ENCODE measurements at places on chromosomes 1 and 21. TPM values are rescaled to one million over a fixed set of nuclear protein-coding genes. Genes with fewer than 3 reads are reported as not detected.

RBM11 gene
- total RNA-seq, result 2.3 TPM

SUSD4 gene
- total RNA-seq, result 0.43 TPM

PKLR gene
- total RNA-seq, result not detected

CCDC185 gene
- not detected for total RNA-seq

DNA sequence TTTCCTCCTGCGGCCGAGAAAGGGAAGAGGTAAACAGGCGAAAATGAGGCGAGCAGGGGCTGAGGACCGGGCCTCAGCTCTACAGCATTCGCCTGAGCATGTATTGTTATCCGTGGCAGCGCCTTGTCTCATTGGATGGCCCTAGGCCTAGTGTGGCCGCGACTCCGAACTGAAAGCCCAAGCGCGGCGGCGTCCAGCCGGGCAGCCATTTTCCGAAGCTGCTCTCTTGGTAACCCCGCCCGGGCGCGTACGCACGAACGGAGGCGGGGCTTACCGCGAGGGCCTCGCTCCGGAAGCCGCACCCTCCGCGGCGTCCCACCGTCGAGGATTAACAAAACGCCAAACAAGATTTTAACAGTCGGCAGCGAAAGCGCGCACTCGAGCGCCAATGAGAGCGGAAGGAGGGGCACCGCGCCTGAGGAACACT is 797 bp upstream of the USP1 start:
- no peaks in the 10 kb centered on the region for H3K27me3 ChIP-seq
- peak overlapping the region; percentile 92 for H3K4me3 ChIP-seq
- peak overlapping the region; percentile 99 for H3K27ac ChIP-seq
- peaks cover 18% of the 10 kb centered on the region for H3K4me1 ChIP-seq
- DNase-seq, result no peak

GRCh38 chr1:233261206-233261605 is 34.3 kb downstream of the PCNX2 start:
- peaks cover 12% of the 10 kb centered on the region for H3K4me1 ChIP-seq
- no peak for DNase-seq
- H3K36me3 ChIP-seq, result peaks cover 34% of the 10 kb centered on the region
- no peaks in the 10 kb centered on the region for H3K27me3 ChIP-seq

GRCh38 chr1:5267603-5268235 is 613.3 kb downstream of the AJAP1 start:
- H3K36me3 ChIP-seq, result no peaks in the 10 kb centered on the region
- no peak for DNase-seq
- H3K27ac ChIP-seq, result no peak overlapping the region
- no peak overlapping the region for H3K4me3 ChIP-seq
- no peaks in the 10 kb centered on the region for H3K4me1 ChIP-seq

DNA sequence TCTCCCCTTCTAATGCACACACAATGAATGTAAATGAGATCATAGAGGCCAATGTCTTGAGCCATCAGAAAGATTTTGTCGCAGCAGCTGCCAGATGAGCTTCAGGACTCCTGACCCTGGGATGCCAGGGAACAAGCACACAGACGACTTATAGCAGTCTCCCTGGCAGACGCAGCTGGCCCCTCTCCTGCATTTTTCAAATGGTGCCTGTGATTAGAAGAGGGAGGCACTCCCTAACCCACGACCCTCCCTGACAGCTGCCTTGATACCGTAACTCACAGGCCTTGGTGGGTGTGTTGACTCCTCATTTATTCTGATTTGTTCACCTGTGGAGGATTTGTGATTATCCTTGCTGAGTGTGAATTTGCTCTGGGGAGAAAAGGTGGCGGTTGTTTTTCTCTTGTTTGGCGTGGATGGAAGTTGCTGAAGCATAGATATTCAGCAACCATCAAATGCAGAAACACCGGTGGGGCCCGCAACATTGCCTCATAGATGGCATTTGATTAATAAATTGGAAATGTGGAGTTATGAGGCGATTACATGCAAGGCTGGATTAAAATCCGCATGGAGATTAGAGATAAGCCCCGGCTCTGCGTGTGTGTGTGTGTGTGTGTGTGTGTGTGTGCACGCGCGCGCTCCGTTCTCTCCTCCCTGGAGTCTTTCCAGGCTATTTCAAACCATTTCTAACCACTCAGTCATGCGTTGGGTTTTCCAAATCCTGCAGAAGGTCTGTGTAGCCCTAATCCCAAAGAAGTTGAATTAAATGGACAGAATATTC is 2.1 kb upstream of the RD3 start:
- no peak for DNase-seq
- H3K4me1 ChIP-seq, result peaks cover 4% of the 10 kb centered on the region
- H3K27ac ChIP-seq, result no peak overlapping the region
- no peak overlapping the region for H3K4me3 ChIP-seq

DNA sequence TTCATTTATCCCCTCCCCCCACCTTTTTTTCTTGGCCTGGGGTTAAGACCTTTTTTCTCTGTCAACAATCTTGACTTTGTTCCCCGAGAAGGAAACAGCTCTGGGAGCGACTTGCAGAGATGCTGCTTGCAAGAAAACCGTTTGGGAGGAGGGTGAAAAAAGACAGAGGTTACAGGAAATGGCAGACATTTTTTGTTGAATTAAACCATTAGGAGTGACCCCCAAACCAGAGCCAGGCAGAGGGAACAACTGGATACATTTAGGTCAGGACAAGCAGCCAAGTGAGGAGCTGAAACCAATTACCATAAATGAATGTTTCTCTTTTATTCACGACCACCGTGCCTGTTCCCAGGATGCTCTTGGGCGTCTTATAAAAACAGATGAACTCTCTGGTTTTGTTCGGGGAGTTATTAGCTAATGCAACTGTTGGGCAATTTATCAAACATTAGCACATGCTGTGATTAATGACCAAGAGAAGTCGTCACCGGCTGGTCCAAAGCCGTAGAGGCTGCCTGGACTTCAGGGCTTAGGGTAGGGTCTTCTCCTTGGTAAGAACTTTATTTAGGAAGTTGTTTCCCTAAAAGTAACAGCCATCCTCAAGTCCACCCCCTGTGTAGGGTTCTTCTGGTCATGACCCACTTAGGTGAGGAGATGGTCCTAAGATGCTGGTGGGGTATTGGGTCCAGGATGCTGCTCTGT is 141.0 kb downstream of the FOXD2 start:
- DNase-seq, result no peak
- H3K36me3 ChIP-seq, result no peaks in the 10 kb centered on the region
- H3K27ac ChIP-seq, result no peak overlapping the region

- no peaks in the 10 kb centered on the region for H3K4me1 ChIP-seq
- H3K4me3 ChIP-seq, result no peak overlapping the region
- H3K27ac ChIP-seq, result no peak overlapping the region
- H3K36me3 ChIP-seq, result peaks cover 29% of the 10 kb centered on the region
These were observed 38.1 kb upstream of the PTCH2 start for GRCh38 chr1:44881011-44881632.

GRCh38 chr1:189216886-189217285 is 1260.8 kb downstream of the BRINP3 start:
- no peaks in the 10 kb centered on the region for H3K36me3 ChIP-seq
- H3K4me1 ChIP-seq, result no peaks in the 10 kb centered on the region
- H3K4me3 ChIP-seq, result no peak overlapping the region
- H3K27ac ChIP-seq, result no peak overlapping the region
- DNase-seq, result no peak
- no peaks in the 10 kb centered on the region for H3K27me3 ChIP-seq

GRCh38 chr1:40257313-40257687 is 736 bp upstream of the ZMPSTE24 start:
- peaks cover 30% of the 10 kb centered on the region for H3K36me3 ChIP-seq
- H3K27me3 ChIP-seq, result no peaks in the 10 kb centered on the region
- peaks cover 44% of the 10 kb centered on the region for H3K4me1 ChIP-seq
- DNase-seq, result no peak

DNA sequence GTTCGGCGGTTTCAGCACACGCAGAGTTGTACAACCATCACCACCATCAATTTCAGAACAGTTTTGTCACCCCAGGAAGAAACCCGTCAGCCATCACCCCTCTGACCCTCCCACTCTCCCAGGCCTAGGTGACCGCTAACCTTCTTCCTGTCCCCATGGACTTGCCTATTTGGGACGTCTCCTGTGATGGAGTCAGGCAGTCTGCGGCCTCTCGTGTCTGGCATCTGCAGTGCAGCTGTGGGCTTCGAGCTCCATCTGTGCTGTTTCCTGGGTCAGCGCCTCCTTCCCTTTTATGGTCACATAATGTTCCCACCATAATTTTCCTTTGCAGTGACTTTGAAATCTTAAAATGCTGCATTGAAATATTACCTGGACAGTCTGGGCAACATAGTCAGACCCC is 24.4 kb downstream of the SLC45A1 start:
- H3K4me1 ChIP-seq, result no peaks in the 10 kb centered on the region
- no peaks in the 10 kb centered on the region for H3K36me3 ChIP-seq
- H3K27me3 ChIP-seq, result no peaks in the 10 kb centered on the region
- H3K4me3 ChIP-seq, result no peak overlapping the region
- no peak overlapping the region for H3K27ac ChIP-seq

DNA sequence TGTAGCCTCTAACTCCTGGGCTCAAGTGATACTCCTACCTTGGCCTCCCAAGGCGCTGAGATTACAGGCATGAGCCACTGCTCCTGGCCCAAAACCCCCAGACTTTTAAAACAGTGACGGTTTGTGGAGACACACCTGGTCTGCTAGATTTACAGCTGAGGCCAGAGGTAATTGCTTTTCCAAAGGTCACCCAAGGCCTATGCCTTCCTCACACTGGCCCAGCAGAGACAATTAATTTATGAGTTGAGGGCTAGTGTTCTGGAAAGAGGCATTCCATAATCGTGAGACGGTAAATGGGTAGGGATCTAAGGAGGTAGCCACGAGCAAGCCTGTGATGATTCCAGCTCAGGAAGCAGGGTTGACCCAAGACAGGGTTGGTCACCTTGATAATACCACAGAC is 12.4 kb upstream of the PARP1 start:
- H3K4me1 ChIP-seq, result peaks cover 12% of the 10 kb centered on the region
- no peaks in the 10 kb centered on the region for H3K36me3 ChIP-seq
- H3K27me3 ChIP-seq, result no peaks in the 10 kb centered on the region
- H3K4me3 ChIP-seq, result no peak overlapping the region
- DNase-seq, result no peak
- H3K27ac ChIP-seq, result no peak overlapping the region

DNA sequence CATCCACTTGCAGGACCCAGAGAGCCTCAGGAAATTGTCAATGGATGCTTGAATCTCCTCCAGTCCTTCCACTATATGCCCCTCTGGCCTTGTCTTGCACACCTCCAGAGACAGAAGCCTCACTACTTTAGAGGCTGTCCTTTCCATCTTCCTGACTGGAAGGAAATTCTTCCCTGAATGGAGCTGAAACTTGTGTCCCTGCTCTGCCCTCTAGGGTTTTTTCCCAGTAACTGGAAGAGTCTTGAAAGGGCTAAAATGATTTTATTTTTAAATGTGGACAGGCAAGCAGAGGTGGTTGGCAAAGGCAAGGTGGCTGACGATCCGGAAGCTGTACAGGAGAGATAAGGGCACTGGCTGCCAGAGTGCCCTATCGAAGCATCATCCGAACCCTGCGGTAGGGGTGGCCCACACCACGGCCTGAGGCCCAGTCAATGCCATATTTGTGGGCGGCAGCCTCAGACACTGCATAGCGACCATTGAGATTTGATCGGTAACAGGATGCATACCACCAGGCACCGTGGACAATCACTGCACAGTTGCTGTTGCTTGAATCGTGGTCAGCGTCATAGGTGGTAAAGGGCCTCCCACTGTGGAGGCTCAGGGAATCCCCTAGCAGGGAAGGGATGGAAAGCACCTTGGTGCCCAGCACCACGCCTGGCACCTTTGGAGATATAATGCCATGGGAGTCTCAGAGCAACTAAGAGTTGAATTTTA is 2.3 kb upstream of the MAP3K6 start:
- no peaks in the 10 kb centered on the region for H3K27me3 ChIP-seq
- H3K4me3 ChIP-seq, result no peak overlapping the region
- peaks cover 18% of the 10 kb centered on the region for H3K4me1 ChIP-seq
- DNase-seq, result no peak
- H3K27ac ChIP-seq, result no peak overlapping the region

DNA sequence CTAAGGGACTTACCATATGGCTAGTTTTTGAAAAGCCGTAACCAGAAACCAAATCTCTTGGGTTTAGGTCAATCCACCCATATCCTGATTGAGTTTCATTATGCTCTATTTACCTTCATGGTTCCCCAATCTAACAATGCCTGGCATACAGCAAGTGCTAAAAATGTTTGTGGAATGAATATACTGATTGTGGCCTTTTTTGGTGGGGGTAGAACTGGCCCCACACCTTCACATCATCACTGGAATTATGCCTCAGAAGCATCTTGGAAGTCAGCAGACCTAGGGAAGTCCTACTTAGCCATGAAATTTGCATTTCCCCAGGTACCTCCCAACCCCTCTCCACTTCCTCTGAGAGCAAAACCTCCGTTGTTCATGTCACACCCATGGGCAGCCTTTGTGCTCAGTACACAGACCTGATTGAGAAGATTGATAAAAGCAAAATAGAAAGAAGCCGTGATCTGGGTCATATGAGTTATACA is 17.8 kb upstream of the SLAMF1 start:
- no peaks in the 10 kb centered on the region for H3K27me3 ChIP-seq
- peak; percentile 56 for DNase-seq
- peaks cover 22% of the 10 kb centered on the region for H3K36me3 ChIP-seq

- no peak overlapping the region for H3K4me3 ChIP-seq
- no peak for DNase-seq
- peak overlapping the region; percentile 5 for H3K27ac ChIP-seq
- no peaks in the 10 kb centered on the region for H3K27me3 ChIP-seq
These were observed 5.7 kb upstream of the GALE start for GRCh38 chr1:23806280-23806679.
